CD4-positive, alpha-beta T cell (primary cell): ENCODE measurements at places on chromosomes 4 and X.

DNA sequence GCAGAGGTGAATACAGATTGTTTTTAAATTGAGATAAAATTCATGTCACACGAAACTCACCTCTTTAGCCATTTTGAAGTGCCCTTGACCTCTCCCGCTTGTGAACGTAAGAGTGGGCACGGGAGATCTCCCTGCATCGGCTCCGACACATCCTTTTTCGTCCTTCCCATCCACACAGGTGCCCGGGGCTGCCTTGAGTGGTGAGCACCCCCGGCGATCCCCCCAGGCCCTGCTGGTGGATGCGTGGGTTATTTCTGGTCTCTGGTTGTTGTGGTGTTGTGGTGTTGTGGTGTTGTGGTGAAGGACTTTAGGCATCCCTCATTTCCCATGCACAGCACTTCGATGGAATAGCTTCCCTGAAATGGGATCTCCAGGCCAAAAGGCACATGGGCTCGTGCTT, 46.1 kb downstream of the PSAPL1 start:
- DNase-seq: no peak

DNA sequence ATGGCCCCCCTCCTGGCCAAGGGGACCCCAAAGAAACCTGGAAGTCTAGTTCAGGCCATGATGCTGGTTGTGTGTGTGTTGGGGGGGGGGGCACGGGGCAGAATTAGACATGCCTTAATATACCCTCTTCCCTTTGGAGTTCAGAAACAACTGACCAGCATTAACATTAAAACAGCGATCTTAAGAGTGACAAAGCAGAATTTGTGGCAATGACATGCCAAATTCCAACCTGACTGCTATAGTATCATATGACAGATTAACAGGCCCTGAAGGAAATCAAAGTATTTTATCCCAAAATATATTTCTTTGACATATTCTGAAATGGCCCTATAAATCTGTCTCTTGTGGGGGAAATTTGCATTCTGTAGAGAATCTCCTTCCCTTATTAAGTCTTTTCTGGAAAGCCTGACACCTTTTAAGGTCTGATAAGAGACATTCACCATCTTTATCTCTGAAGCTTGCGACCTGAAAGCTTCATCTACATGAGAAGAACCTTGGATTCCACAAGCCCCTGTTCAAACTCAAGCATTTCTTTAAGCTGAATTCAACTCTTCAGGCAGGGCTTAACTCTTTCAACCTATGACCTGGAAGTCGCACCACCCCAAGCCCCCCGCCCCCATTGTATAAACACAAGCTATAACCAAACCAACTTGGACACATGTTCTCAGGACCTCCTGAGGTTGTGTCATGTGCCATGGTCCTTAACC, 40.2 kb downstream of the ABCB7 start:
- no peak for DNase-seq

GRCh38 chr4:110042545-110043517, 130.1 kb downstream of the EGF start:
- DNase-seq: no peak

- DNase-seq: no peak
Measured at GRCh38 chr4:124710911-124711310, 1.6 kb downstream of the ANKRD50 start.

DNA sequence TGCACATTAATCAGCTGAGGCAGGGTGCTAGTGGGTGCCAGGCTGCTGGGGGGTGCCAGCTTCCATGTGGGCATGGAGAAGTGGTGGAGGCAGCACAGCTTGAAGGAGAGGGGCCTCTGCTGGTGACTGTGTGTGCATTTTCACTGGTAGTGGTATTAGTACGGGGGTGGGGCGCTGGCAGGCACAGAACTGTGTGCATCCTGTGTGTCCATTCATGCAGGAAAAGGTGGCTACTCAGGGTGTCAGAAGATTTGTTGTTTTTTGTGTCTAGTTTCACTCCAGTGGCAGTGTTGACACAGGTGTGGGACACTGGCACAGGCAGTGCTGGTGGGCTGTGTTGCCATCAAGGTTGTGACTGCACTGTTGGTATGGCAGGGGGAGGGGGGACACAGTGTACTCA, 1303.6 kb downstream of the FAM133A start:
- DNase-seq: no peak

DNA sequence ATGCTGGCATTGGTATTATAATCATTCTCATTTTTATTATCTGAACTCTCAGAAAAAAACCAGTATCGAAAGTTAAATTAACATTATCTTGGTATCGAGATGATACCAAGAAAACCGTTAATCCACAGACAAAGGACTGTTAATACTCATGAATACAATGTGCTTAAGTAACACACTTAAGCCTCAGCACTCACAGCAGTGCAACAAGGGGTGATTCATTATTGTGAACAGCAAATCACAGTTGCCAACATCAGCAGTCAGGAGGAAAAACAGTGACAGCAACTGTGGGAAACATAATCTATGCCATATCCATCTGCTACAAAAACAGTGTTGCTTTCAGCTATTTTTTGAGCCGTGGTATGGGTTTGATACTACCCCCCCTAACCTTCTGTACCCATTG, 210.9 kb upstream of the ATOH1 start:
- no peak for DNase-seq

DNA sequence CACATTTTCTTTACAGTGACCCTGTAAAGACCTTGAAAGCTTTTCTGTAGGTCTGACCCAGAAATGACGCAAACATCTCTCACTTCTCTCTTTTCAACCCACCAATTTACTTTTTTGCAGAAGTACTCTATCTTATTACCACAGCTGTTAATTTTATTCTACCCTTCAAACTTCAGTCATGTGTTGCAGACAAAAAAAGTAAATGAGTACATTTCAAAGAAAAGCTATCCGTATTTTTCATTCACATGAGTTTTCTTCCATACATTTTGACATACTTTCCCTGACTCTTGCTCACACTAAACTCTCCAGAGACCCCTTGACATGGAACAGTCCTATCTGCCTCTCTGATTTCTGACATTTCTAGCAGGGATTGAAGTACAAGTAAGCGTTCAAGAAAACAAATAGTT, 51.7 kb downstream of the SLC7A11 start:
- no peak for DNase-seq

DNA sequence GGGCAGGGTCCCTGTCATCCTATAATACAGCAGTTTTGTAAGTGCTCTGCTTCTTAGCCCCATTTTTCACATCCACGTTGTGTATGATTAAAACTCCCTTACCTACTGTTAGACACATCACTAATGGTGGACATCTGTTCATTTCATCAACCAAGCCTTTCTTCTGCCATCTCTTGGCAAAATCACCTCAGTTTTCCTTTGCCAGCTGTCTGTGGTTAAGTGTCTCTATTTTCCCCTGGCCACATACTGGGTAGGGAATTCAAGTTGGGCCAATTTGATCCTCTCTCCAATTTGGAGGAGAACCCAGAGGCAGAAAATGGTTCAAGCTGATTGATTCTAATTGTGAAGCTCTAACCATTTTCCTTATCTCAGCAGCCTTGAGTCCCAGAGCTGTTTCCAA, 436.1 kb downstream of the PCDH7 start:
- no peak for DNase-seq

GRCh38 chr4:8547108-8547911, 32.9 kb upstream of the GPR78 start:
- no peak for DNase-seq

DNA sequence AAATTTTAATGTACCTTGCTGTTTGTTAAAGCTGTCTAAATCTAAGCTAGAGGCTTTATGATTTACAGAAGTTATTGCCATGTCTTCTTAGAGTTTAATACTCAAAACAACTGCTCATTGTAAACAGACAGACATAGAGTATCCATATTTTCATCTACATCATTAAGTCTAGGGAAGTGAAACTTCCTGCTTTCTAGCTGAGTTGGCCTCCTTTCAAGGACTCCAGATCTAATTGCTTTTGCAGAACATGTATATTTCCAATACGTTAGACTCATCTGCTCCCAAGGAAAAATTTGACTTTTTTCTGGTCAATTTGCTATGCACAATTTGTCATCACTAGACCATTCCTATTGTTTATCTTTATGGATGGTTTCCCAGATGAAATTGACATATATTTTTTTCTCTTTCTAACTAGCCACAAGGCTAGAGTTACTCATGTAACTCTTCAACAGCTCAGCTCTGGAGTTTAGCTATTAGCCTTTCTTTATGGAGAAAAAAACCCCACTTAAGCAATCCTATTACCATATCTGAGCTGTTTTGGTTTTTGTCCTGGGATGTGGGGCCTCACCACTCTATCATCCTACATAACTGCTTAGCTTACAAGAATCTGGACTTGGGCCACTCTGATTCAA, 122.9 kb downstream of the PPA2 start:
- no peak for DNase-seq

DNA sequence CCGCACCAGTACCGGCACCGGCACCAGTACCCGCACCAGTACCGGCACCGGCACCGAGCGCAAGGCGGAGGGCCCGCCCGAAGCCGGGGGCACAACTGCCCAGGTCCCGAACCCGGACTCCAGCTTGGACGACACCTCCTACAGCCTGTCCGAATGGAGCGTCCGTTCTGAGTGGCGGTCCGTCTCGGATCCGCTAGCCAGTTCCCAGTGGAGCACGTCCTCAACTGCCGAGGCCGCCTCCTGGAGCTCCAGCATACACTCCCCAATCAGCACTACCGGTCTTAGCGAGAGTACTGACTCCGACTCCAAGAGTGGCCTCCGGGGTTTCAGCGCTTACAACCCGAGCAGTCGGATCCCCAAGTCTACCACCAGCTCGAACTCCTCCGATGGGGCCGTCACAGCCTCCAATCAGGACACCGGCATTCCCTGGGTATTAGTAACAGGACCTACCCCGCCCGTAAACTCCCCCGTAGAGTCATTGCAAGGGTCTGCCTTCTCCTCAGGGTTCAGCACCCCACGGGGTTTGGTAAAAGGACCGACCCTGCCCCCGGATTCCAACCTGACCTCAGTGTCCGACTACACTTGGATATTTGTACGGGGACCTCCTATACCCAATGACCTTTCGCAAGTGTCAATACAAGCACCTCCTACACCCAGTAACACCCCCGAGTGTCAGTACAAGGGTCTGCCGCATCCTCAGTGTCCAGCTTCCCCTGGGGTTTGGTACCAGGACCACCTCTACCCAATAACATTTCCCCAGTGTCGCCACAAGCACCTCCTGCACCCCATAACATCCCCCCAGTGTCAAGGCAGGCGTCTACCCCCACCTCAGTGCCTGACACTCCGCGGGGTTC, 721 bp upstream of the MAOA start:
- DNase-seq: peak; percentile 28

- no peak for DNase-seq
Measured at GRCh38 chrX:131067846-131068745, 9.9 kb downstream of the ARHGAP36 start.
